ENCODE measurements at places on chromosomes 7 and 10.

- no peak for DNase-seq
These were observed 513.0 kb upstream of the ANKRD30A start for GRCh38 chr10:36612436-36612835.

DNA sequence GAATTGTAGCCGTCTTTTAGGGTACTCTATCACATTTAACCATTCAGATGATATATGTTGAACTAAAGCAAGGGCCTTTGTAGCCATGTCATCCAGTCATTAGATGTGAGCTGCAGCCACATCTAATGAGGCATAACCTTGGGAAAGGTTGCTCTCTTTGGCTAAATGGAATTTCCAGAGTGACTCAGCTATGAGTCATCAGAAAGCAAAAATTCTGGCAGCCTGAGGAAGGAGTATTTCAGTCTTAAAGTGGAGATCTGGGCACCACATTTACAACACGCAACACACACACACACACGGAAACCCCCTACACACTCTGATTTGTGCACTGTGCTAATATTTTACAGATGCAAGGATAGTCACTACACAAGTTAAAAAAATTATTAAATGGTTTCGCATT is 176.9 kb upstream of the ZWINT start:
- no peak for DNase-seq

GRCh38 chr10:131085091-131085860 is 226.2 kb downstream of the TCERG1L start:
- DNase-seq = no peak

DNA sequence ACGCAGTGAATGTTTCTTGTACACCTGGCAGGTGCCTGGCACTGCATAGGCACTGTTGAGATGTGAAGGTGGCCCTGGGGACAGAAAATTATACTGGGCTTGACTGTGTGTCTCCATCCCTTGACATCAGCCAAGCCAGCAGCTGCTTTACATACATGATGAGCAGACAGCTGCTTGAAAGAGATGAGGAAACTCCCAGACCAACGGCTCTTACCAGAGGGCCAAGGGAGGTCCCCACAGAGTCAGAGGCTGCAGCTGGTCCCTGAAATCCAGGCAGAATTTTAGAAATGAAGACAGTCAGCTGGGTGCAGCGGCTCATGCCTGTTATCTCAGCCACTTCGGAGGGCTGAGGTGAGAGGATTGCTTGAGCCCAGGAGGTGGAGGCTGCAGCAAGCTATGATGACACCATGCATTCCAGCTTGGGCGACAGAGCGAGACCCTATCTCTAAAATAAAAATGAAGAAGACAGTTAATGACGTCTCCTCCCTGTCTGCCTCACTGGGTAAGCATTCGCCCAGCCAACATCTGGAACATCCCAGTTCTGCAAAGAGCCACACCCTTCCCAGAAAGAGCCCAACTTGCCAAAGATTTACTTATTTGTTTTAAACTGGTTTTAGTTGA is 17.6 kb downstream of the LIMK1 start:
- no peak for DNase-seq

DNA sequence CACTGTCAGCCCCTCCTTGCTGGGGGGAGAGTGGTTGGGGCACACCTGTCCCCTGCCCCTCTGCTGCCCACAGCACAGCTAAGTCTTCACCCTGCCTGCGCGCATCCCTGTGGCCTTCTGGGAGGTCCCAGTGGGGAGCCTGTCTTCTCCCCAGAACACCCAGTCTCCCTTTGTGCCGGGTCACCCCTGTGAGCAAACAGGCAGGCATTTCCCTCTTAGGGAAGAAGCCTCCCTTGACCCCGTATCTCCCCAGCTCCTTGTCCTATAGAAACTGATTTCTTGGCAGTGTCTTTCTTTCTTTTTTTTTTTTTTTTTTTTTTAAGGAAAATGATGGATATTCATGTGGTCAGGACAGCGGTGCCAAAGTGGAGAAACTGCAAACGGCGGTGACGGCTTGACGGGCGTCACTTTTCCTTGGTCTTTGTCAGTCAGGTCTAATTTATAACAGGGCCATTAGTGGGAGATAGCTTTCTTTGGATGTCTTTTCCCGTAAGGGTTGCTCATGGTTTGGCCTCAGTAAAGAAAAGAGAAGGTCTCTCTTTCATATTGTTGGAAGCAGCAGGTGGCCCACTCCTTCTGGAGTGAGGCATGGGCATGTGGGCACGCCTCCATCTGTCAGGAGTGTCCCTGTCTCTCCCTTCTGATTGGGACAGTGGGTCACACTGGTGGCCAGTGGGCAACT is 115.3 kb downstream of the NKX6-2 start:
- DNase-seq = no peak

DNA sequence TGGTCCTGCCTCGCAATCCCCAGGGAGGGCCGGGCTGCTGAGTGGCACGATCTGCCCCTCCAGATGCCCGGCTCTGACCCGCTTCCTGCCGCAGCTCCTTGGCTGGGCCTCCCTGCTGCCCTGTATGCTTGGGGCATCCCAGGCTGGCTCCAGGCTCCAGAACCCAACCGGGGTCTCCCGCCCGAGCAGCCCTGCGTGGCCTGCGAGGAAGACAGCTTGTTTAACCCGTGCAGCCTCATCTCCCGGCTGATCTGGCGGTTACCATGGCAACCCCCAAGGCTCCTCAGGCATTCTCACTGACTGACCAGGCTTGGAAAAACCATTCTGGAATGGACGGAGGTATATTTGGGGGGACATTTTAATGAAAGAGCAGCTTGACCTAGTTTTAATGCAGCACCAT is 232.4 kb upstream of the MYO3A start:
- DNase-seq = no peak

DNA sequence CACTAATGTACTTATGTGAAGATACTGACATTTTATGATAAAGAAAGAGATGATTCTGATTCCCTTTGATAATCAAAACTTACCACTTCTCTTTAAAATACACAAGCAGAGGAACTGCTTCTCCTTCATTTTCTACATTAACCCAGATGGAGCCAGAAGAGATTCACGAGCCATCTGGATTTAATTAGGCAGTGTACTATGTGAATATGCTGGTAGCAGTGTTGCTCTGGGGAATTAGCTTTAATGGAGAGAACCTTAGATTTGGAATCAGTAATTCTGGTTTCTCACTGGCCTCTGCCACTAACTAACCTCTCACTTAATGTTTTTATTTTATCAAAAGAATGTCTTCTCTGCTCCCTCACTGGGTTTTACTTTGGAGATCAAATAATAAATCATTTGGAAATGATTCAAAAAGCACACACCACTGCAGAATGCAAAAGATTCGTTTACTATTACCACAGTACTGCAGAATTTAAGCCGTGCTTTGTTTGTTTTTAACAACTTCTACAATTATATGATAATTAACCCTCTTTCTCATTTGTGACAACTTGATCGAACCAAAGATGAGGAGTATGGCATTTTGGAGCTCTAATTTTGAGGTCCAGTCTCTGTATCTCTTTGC is 77.5 kb upstream of the PHYHIPL start:
- DNase-seq = no peak

DNA sequence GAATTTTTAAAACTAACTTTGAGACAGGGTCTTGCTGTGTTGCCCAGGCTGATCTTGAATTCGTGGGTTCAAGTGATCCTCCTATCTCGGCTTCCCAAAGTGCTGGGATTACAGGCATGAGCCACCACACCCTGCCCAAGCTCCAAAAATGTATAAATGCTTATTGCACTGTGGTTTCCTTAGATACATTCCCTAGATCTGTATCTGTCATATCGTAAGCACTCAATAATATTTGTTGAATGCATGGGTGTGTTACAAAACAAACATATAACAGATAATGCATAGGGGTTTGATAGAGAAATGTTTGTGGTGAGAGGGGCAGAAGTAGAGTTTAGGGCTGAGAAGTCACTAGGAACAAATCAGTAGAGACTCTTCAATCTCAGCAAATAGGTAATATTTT is 955.3 kb upstream of the C7orf33 start:
- DNase-seq = no peak

Data from stimulated activated CD4-positive, alpha-beta T cell treated with anti-CD3 and anti-CD28 coated beads, Interleukin-2, amount 100 ng/mL, for 4 hours (primary cell).